ENCODE measurements at places on chromosomes 5 and 9.

DNA sequence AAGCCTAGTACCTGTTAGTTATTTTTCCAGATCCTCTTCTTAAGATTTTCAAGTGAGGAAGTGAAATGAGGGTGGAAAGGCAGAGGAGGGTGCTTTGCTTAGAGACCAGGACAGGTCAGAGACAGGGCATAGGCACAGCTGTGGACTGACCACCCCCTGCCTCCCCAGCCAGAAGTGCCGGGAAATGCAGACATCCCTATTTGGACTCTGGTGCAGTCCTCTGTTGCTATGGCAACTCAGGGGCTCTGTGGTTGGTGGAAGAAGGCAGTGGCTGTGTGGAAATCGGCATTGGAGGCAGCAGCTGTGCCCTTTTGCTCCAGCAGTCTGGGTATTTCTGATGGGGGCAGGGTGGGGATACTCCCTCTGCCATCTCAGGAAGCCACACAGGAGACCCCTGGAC lies 43.3 kb upstream of the NDFIP1 start:
- no peak for DNase-seq

DNA sequence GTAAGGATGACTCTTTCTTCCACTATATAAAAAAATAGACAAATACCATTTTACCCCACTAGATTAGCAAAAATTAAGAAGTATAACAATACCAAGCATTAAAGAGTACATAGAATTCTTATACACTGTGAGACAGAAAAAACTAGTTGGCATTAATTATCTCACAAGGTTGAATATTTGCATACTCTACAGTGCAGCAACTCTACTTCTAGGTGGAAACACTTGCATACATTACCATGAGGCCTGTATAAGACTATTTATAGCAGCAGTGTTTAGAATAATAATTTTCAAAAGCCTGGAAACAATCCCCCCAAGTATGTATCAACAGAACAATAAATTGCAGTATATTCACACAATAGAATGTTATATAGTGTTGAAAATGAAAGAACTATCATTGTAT lies 19.0 kb upstream of the PURA start:
- DNase-seq, result no peak

DNA sequence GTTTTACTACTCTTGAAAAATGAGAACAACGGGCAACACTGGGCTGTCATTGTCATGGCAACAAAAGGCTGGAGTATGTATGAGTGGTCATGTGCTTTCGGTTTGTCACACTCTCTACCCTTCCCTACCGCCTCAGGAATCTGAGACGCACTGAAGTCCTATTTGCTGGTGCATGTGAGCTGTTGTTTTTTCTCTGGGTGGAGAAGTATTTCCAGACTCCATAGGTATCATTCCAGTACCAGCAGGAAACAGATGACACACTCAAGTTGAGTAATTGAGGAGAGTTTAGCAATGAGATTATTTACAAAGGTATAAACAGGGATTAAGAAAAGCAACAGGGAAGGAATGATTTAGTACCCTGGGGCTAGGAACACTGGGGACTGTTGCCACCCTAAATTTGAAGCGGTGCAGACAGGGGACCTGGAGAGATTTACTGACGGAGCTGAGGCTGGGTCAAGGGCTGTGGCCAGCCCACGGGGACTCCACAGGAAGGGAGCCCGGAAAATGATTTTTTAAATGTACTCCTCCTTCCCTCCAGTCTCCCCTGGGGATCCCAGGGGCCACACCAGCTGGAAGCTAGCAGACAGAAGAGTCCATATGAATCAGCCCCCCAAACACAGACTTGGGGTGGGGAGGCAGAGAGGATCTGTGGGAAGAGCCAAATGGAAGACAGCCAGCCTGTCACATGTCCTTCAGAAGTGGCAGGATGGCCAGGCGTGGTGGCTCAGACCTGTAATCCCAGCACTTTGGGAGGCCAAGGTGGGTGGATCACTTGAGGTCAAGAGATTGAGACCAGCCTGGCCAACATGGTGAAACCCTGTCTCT lies 13.2 kb upstream of the ZBTB43 start:
- no peak for DNase-seq

- DNase-seq, result no peak
These were observed 38.6 kb upstream of the SNX2 start for GRCh38 chr5:122736086-122736845.

- DNase-seq, result no peak
These were observed 97.2 kb downstream of the CARTPT start for GRCh38 chr5:71816307-71816706.

DNA sequence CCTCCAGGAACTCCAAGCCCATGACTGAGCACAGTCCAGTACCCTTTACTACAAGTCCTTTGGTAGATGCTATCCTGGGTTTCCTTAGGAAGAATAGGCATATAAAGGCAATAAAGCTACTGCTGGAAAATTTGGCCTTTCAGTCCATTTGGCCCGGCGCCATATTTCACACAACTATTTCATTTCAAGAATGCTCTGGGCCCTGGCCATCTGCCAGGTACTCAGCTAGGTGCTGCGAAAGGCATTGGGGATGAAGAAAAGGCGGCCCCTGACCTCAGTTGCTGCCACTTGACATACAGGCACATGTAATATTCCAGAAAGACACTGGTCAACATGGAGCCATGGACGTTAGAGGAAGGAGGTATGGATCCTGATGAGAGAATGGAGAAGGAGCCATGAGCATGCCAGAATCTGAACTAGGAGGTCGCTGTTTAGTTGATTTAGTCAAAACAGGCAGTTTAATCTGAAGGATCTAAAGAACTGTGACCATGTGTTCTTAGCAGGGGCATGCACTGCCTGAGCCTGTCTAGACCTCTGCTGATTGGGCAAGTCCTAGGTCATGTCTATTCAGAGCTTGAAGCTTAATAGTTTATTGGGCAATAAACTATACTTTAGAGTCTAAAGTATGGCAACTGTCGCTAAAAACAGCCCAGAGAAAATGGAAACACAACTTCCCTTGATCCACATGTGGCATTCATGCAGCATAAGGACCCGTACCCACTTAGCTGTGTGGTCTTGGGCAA lies 149.3 kb downstream of the MELK start:
- no peak for DNase-seq

DNA sequence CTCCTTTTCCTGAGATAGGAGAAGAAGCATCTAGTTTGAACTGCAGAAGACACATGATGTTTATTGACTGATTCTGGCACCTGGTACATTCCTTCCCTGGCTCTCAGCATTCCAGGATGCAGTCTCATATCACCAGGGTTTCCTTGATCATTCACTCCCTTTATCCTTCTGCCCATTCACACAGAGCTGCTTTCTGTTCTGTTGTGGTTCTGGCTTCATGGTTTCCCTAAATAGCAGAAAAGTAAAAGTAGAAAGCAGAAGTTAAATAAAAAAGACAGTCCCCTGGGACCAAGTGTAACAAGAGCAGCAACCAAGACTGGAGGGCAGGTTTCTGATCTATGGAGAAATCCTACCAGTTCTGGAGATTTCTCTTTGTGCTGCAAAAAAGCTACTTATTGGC lies 3.2 kb downstream of the IFNA8 start:
- no peak for DNase-seq

DNA sequence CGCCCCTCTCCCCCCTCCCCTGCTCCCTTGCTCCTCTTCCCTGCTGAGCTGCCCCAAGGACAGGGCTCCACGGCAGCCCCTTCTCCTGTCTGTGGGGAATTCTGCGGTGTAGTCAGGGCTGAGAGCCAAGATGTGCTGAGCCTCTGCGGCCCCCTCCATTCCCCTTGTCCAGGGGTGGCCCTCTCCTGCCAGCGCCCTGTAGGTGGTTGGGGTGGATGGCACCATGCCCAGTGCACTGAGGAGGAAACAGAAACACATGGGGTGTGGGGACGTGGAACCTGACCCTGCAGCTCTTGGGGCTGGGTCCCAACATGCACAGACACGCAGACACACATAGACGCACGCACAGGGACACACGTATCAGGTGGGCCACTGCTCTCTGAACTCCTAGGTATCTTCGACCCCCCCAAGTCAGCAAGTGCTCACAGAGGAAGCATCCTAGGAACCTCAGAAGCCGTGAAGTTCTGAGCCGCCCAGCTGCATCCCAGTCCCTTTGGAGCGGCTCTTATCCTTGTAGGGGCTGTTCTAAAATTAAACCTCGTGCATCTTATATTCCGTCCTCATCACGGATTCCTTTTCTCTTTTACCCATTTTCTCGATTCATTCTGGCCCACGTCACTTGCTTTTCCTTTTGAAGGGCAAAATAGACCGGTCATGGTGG lies 64.8 kb downstream of the HMCN2 start:
- DNase-seq, result no peak

- DNase-seq, result no peak
These were observed 16.1 kb upstream of the GTF3C5 start for GRCh38 chr9:133014696-133015095.

- DNase-seq, result peak; percentile 36
These were observed 705 bp downstream of the SEPTIN8 start for GRCh38 chr5:132776131-132776937.

DNA sequence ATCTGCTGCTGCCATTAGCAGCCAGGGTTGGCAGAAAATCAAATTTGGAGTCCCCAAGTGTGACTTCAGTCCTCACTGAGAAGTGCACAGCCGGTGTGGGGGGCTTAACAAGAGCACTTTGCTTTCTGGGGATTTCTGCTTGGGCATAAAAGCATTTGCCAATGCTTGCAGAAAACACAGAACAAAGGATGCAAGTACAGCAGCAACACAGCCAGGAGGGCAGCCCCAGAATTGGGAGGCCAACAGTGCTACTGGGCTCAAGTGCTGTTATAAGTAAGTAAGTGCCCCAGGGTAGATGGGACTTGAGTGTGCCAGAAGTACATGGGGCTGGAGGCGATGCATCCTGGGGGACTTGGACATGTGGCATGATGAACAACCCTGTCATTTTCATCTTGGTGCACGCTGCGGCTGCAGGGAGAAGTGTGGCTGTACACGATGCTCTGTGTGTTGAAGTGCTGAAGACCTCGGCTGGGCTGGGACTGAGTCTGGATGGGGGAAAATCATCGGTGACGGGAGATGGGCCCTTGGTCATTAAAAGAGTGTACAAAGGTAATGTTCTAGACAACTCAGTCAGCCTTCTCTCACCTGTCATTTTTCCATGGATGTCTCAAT lies 73.3 kb downstream of the GOLPH3 start:
- no peak for DNase-seq

GRCh38 chr5:168962306-168962705 lies 338.6 kb downstream of the SLIT3 start:
- no peak for DNase-seq

DNA sequence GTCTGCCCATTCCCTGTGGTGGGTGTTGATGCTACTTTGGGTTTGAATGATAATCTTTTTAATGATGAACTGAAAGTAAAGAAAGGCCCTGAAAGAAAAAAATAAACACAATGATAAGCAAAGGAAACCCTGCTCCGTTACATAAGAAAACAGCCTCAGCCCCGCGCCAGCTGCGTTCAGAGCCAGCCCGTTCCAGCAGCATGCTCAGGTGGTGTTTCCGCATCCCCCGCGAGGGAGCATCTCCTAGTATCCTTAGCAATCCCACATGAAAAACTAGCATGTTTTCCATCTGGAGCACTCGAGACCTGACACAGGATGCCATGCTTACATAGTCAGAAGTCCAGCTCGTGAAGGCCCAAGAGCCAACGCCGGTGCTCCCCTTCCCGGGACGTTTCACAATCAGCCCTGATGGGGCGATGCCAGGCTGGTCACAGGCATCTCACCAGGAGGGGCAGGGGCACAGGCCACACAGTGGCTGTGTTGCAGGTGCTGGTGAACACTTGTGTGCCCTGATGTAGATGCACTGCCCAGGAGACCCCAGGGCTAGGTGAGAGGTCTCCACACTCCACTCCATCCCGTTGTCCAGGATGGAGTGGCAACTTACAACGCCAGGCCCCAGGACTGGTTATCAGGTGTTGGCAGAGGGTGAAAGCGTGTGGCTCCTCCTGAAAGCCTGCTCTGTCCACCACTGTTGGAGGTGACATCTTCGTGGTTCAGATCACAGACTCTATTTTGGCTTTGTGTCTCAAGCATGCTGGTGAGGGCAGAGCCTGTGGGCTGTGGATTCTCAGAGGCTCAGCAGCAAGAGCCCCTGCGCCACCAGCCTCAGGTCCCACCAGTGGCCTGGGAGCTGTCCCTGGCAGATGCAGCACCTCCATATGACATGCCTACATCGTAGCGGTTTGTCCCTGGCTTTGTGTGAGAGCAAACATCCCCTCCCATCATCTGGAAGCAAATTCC lies 246.8 kb upstream of the IRX1 start:
- no peak for DNase-seq

GRCh38 chr5:127013407-127013806 lies 17.0 kb downstream of the MARCHF3 start:
- DNase-seq, result no peak

DNA sequence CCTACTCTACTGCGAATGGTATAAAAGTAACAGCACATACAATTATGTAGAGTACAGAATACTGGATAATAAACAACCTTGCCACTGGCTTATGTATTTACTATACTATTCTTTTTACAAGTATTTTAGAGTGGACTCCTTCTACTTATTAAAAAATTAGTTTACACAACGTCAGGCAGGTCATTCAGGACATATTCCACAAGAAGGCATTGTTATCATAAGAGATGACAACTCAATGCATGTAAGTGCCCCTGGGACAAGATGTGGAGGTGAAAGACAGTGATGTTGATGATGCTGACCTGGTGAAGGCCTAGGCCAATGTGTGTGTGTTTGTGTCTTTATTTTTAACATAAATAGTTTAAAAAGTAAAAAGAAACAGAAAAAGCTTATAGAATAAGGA lies 421.7 kb downstream of the CDH12 start:
- DNase-seq, result no peak

- no peak for DNase-seq
These were observed 157.6 kb downstream of the CD180 start for GRCh38 chr5:67038817-67039603.

DNA sequence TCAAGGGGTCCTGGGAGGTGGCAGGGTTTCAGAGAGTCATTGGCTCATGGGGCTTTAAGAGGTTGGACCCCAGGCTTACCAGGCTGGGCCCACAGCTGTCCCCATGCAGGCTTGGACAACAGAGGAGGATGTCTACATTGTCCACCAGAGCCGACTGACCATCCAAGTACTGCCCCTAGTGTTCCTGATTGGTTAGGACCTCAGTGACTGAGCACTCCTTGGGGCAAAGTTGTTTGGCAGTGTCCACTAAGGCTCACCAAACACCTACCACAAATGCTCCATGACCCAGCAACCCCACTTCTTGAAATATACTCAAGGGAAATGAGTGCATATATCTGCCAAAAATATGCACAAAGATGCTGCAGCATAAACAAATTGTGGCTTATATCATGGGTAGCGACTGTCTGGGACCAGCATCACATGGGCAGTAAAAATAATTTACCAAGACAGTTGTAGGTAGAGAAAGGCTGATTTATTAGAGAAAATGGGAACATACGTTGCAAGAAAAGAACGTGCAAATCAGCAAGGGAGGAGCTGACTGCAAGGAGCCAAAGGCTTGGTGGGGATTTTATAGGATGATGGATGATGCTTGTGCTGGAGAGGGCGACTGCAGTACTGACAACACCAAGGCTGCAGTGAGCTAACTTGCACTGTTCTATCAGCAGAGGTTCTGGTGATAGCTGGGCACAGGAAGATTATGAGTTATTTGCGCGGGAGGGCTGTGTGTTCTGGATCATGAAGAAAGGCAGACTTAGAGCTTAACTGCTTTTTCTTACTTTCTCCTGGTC lies 265.2 kb downstream of the GADD45G start:
- DNase-seq, result no peak
